ENCODE measurements at places on chromosomes 5 and 9.

DNA sequence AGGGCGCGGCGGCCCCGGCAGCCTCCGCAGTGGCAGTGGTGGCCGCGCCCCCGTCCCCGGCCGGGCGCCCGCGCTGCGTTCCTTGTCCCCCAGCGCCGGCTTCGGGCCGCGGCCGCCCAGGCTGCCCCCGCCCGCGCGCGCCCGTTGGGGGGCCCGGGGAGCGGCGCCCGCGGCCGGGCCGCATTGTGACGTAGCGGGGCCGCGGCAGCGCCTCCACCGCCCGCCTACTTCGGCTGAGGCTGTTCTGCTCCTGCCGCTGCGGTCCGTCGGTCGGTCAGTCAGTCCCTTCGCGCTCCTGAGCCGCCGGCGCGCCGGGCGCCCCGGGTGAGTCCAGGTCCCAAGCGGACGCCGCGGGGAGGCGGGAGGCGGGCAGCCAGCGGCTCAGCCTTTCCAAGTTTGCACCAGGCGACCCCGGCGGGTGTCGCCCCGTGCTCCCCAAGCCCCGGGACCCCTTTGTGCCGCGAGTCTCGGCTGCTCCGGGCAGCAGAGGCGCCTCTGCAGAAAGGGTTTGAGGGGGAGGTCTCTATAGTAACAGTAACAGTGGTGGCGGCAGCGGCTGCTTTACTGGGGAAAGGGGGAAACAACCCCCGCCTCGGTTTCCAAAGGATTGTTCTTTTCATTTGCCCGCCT, at the start of gene SNCAIP:
SNCAIP (plus strand) TSS at position 277 of the 630 bp plus-strand sequence. CDS start 78,898 bp downstream, outside the sequence.
- DNase-seq: no peak

DNA sequence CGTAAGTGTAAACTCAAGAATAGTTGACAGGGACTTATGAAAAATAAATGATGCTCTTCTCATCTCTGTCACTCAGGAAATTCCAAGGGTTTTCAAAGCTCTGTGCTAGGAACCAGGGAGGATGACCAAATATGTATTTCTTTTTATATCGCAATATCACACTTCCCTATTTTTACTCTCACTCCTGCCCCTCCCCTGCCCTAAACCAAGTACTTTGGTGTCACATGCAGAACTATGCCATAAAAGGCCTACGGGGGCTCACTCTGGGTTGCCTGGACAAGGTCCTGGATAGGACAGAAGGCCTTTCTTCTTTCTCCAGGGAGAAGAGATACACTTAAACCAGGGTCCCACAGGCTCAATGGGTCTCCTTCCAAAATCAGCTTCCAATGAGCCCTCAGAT, 8.3 kb upstream of the RETREG1 start:
- no peak for DNase-seq

GRCh38 chr9:114396558-114397218, 8.9 kb upstream of the AKNA start:
- DNase-seq: no peak

DNA sequence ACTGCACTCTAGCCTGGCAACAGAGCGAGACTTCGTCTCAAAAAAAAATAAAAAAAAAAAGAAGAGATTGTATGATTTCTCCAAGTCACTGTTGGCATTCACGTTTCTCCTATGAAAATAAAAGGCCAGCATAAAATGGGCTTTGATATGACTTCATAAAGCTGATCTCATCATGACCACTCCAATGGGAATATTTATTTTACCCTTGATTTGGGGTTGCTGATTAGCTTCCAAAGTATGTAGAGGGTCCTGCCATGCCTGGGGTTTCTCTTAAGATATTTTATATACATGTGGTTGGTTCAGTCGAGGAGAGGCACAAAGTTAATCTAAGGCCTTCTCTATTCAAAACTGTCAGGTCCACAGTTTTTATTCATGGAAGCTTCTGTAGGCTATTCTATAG, 247.0 kb upstream of the TNC start:
- no peak for DNase-seq

DNA sequence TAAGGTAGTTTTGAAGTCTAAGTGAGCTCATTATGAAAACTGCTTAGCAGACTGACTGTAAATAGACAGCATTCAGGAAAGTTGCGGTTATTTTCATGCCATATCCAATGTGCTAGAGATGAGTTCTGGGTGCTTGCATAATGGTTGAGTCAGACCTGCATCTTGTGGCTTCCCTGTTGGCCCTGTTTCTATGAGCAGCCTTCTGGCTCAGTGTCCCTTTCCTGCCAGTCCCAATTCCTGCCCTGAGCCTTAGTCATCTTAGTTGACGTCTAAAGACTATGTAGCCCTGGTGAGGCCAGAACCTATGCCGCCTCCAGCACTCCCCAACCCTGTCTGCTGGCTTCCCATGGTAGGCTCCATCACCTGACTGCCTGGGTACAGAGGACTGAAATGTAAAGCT, 76.3 kb upstream of the TNFSF8 start:
- no peak for DNase-seq

GRCh38 chr5:9347032-9347431, 198.8 kb downstream of the SEMA5A start:
- DNase-seq: no peak
